ENCODE measurements at places on chromosomes 11 and 22.

- DNase-seq = no peak
Measured at GRCh38 chr22:37428649-37429586, 1.6 kb upstream of the ELFN2 start.

DNA sequence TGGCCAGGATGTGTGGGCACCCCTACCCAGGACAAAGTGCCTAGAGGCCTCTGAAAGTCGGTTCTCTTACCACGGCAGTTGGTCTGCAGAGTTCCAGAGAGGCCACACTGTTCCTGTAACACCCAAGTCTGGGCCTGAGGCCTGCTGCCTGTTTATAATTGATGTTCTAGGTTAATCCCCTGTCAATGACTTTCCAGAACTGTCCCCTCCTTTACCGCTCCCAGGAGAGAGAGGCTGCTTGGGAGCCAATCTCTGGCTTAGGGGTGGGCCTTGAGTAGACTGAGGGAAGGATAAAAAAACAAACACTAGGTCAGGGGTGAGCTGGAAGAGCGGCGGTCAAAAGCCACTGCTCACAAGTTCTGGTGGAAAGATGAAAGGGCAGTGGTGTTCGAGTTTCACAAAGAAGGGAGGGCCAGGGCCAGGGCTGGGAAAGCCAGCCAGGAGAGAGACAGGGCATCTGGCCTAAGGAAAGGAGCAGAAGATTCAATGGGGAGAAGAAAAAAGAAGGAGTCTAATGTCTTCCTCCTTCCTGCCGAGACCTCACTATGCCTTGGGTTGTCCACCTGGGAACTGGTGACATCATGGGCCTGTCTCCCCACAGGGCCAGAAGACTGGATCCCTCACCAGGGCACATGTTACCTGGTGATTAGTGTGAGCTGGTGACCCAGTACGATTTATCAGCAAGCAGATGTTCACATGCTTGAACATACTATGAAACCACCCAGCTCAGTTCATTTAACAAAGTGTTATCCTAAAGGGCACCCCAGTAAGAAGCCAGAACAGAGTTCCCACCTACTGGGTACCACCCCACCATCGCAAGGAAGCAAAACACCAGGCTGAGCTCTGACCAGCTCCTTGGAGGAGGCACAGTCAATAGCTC, 50.2 kb downstream of the PC start:
- no peak for DNase-seq

DNA sequence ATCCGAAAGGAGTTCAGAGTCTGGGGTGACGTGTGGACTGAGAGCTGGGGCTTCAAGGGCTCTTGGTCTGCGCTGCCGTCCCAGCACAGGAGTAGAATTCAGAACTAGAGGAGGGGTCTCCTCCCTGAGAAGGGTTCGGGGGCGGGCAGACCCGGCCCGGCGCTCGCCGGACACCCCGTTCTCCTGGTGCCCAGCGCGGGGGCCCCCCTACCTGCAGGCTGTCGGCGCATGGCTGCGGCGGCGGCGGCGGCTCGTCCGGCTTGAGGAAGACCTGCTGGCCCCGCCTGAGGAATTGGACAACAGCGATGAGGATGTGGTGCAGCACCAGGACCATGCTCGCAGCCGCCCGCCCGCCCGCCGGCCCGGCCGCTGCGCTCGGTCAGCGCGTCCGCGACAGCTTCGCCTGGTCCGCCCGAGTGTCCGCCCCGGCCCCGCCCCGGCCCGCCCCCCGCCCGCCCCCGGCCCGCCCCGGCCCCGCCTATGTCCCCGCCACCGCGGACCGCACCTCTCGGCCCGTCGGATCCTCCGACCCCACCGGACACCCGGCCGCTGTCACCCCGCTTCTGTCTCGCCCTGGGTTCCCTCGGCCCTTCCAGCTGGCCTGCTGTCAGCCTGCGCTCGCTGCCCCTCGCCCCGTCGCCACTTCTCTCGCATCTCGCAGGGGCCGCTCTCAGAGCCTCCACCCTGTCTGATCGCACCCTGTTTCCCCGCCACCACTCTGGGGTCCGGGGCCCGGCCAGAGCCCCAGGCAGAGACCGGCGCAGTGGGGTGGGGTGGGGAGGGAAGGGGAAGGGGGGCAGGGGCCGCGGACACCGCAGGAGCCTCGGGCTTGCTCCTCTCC, 32.0 kb downstream of the PDE2A start:
- peak; percentile 7 for DNase-seq

- no peak for DNase-seq
Measured at GRCh38 chr11:86161837-86162236, 82.7 kb upstream of the EED start.

GRCh38 chr11:122097419-122098001, 18.5 kb downstream of the BLID start:
- no peak for DNase-seq

DNA sequence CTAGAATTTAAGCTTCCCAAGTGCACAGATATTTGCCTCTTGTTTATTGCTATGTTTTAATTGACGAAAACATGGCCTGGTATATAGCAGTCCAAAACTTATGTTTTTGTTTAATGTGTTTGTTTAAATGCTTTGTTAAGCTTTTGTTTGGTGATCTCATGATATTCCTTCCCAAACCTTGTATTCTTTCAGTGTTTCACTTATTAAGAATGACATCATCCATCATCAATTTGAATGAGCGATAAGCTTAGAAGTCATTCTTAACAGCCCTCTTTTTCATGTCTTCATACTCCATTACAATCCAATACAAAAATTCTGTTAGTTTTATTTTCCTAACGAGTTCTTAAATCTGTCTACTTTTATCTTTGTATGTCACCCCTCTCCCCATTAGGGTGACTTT, 206.0 kb downstream of the DYNC2H1 start:
- no peak for DNase-seq

DNA sequence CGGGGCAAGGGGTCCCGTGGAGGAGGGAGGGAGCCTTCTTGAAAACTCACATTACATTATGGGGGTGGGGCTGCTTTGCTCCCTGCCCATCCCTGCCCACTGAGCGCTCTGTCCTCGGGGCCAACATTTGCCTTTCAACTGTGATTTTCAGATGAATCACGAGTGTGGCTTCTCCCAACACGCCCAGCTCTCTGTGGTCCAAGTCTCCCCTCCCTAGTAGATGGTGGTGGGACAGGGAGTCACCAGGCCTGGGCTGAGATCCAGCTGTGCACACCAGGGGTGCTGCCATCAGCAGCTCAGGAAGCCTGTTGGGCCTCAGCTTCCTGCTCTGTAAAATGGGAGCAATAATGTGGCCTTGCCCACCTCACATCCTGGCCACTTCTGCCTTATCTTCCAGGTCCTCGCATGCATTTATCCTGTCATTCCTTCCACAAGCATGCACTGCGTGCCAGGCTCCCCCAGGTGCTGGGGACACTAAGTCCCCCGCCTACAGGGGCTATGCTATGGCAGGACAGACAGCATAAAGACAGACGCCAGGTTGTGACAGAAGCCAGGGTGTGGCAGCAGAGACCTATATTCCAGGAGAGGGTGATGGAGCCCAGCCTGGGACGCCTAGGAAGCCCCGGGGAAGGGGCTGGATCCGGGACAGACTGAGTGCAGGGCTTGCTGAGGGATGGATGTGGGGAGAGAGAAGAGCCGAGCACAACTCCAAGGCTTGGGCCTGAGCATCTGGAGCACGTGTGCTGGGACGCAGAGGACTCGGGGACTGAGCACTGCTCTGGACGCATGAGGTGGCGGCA, 30.5 kb downstream of the NFAM1 start:
- DNase-seq = no peak

GRCh38 chr11:8071616-8072581, 9.1 kb upstream of the TUB start:
- DNase-seq = no peak

DNA sequence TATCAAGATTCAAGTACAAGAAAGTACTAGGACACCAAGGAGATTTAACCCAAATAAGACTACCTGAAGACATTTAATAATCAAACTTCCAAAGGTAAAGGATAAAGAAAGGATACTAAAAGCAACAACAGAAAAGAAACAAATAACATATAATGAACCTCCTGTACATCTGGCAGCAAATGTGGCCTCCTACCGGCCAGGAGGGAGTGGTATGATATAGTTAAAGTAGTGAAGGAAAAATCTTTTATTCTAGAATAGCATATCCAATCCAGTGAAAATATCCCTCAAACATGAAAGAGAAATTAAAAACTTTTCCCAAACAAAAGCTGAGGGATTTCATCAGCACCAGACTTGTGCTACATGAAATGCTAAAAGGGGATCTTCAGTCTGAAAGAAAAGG, 104.7 kb upstream of the GUCY1A2 start:
- no peak for DNase-seq

DNA sequence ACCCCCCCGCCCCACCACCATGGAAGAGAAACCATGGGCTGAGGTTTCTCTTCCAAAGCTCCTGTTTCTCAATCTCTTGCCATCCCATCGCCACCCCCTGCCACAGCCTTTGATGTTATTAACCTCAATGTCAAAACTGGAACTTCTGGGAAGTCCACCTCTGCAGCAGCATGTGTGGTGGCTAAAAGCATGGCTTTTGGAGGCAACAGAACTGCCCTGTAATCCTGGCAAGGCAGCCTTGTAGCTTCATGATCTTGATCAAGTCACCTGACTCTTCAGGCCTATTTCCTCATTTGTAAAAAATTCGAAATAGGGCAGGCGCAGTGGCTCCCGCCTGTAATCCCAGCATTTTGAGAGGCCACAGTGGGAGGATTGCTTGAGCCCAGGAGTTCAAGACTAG, 3.5 kb upstream of the COX8A start:
- no peak for DNase-seq

GRCh38 chr11:3950996-3951660, 95.7 kb downstream of the STIM1 start:
- no peak for DNase-seq

DNA sequence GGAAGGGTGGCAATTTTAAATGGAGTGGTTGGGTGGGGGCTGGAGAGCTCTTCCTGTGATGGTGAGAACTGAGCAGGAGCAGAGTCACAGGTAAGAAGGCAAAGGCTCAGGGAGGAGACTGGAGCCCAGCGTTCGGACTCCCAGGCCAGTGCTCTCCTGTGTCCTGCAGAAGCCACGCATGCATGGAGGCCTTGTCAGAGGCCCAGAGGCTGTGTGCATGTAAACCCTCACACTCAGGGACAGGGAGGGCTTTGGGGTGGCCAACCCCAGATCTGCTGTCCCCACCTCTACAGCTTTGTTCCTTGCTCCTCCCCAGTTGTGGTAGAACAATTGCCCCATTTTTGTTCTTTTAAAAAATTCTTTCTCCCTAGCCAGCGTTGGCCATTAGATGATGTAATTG, 130.4 kb upstream of the PARVA start:
- no peak for DNase-seq

- DNase-seq = no peak
Measured at GRCh38 chr22:23800297-23801237, 13.8 kb downstream of the SMARCB1 start.

- no peak for DNase-seq
Measured at GRCh38 chr11:110621826-110622225, 90.4 kb downstream of the ARHGAP20 start.

- DNase-seq = no peak
Measured at GRCh38 chr11:65906602-65907001, 6.4 kb upstream of the FOSL1 start.

- no peak for DNase-seq
Measured at GRCh38 chr22:50015451-50016307, 3.1 kb upstream of the IL17REL start.

- no peak for DNase-seq
Measured at GRCh38 chr11:70191495-70192140, 11.5 kb upstream of the FADD start.

- DNase-seq = no peak
Measured at GRCh38 chr11:116563028-116563711, 209.6 kb downstream of the BUD13 start.

DNA sequence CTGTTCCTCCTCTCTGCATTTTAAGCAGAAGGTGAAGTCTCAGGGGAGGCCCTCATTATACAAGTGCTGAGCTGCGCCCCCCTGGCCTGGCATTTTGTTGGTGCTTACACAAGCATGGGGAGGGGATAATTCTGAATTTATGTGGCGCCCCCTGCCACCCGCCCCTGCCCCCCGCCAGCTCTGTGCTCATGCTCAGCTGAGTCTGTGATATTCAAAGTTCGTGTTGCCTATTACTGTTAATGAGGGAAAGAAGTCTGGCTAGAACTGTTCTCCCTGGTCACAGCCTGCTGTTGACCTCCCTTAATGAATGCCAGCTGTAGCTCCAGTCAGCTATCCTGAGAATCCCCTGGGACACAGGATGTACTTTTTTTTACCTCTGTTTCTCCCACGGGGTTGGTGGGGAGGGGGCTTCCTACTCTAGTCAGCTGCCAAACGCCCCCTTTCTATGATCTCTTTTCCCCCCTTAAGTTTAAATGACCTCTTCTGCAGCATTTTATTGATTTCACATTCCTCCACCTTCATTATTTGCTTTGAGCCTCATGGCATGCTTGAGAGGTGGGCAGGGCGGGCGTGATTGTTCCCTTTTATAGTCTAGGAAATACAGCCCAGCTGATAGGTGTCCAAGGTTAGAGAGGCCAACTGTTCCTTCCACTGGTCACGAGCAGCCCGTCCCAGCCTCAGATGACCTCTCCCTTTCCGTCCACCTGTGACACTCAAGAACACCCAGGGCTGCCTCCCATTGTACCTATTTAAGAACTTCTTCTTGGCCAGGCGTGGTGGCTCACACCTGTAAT, 12.2 kb downstream of the USP2 start:
- no peak for DNase-seq

- DNase-seq = no peak
Measured at GRCh38 chr22:49186762-49187161, 640.9 kb downstream of the BRD1 start.

DNA sequence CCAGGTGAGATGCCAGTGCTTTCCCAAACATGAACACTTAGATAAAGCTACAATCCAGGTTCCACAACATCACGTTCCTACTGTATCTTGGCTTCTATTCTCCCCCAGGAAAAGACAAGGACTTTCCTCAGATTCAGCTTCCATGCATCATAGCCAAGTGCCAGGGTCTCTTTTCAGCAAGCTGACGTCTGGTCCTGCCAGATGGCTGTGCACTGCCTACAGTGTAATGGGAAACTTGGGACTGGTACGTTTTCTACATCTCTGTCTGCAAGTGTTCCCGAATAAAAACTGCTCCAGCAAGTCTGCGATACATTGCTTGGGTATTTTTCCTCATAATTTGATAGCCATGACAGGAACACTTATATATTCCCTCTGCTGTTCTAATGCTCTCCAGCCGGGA, 412.5 kb downstream of the FAM181B start:
- no peak for DNase-seq

DNA sequence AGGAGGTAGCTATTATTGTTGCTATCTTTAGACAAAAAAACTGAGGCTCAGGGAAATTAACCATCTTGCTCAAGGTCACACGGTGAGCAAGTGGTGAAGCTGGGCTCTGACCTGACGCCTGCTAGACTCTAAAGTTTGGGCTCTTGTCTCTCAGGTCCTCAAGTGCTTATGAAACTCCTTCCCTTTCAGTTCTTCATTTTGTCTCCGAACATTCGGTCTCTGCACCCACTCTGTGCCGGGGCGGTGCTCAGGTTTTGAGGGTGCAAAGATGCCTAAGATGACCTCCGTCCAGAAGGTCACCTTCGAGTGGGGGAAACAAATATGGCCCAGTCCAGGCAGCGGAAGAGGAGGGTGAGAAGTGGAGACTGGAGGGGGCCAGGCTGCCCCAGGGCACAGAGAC, 16.0 kb downstream of the OVOL1 start:
- no peak for DNase-seq
